ENCODE measurements at places on chromosomes 5 and 9.
A peak's percentile ranks its signal among the peaks of the same experiment; 100 is the strongest.

- DNase-seq: no peak
Observed at GRCh38 chr5:109496112-109496511, 86.3 kb upstream of the PJA2 start.

- DNase-seq: peak; percentile 67
Observed at GRCh38 chr9:105359892-105360291, 87.9 kb upstream of the FSD1L start.

DNA sequence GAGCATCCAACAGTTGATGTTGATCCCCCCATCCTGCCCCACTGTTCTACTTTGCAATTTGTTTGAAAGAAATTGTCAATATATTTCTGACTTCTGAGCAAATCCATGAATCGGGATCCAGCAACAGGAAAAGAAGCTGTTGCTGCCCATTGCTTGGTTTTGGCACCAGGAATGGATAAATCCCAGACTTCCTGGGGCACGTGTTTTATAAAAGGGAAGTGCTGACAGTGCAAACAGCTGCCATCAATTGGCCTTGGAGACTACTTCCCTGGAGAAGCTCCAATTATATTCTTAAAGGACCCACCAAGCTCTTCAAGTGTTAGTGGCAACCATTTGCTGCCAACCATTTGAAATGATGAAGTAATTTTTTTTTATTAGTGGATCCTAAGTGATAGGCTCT lies 13.7 kb downstream of the STK32A start:
- DNase-seq: no peak

DNA sequence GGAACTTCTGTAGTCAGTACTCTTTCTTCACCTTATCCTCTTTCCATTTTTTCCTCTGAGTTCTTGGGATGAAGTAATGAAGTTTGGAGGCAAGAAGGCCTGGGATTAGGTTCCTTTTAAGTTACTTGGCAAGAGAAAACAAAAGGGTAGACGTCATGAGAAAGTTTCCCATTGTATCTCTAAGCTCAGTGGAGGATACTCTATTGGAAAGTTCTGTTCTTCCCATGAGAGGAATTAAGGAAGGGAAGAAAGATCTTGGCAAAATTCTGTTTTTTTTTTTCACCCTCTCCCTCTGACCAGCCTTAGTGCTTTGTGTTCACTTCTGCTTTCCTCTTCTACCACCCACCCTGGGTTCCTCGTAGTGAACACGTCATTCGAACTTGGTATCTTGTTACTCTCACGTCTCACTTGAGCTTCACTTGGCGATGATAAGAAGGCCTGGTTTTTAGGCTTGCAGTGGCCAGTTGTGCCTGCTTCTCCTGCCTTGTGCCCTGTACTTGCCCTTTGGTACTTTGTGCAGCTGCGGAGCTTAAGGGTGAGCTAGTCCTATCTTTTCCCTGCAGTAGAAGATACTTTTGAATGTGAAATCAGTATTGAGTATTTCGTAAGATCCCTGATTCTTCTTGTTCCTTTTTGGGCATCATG lies 67.0 kb downstream of the ARHGAP26 start:
- DNase-seq: no peak

- DNase-seq: no peak
Observed at GRCh38 chr5:176533894-176534611, 3.1 kb downstream of the RNF44 start.

DNA sequence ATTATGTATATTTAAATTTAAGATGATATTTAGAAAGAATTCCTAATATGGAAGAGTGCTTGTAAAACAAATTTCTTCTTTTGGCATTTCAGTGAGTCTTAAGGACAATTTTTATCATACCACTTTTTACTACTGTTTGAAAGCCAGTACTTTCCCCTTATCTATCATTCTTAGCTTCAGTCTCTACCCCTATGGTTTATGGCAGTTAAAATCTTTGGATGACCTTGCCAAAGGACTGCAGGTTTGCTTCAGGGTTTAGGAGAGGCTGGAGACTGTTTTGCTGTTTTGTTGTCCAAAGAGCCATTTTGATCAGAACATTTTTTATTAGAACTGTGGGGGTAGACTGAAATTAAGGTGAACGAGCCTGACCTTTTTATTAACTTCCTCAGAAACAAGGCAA lies 30.8 kb downstream of the SLC38A9 start:
- no peak for DNase-seq

GRCh38 chr9:2681981-2682380 lies 35.3 kb upstream of the KCNV2 start:
- no peak for DNase-seq

- DNase-seq: no peak
Observed at GRCh38 chr5:164818445-164818844, 1313.0 kb downstream of the MAT2B start.

DNA sequence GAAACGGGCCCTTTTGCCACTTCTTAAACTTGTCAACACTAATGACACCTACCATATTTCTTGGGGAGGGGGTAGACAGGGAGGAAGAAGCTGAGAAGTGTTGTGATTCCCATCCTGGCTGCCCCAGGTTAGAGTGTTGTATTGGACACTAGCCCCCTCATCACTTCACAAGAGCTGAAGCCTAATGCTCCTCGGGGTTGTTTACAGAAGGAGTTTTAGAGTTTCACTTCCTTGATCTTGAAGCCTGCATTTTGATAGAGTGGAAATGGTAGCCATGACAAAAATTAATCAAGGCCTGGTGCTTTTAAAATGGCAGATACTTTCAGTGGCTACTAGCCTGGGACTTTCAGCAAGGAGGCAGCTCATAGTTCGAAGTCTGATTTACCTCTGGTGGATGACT lies 11.0 kb upstream of the FAM120AOS start:
- no peak for DNase-seq

GRCh38 chr5:178396796-178397720 lies 164.5 kb upstream of the PHYKPL start:
- no peak for DNase-seq

DNA sequence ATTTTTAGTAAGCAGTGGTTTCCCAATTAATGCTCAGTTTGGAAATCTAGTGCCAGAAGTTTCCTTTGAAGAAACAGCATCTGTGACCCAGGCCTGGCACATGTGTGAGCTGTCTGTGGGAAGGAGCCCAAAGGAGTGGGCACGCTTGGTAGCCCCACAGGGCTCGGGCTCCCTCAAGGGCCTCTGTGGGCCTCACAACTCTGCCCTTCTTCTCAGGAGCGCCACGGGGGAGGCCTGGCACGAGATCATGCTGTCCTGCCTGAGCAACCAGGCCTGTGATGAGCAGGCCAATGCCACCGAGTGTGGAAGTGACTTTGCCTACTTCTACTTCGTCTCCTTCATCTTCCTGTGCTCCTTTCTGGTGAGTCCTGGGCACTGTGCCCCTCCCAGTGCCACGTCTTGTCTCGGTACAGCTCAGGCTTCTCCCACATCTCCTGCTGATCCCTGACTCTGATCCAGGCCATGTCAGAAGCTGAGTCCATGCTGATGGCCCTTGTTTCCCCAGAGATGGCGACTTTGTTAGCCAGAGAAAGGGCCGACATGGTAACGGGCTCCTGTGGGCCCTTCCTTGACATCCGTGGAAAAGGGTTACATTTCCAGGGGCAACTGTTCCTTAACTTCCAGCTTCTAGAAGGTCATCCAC lies 200.4 kb downstream of the CACNA1B start:
- DNase-seq: no peak
